NB4 (cell line): ENCODE measurements at places on chromosomes 3 and 15.

DNA sequence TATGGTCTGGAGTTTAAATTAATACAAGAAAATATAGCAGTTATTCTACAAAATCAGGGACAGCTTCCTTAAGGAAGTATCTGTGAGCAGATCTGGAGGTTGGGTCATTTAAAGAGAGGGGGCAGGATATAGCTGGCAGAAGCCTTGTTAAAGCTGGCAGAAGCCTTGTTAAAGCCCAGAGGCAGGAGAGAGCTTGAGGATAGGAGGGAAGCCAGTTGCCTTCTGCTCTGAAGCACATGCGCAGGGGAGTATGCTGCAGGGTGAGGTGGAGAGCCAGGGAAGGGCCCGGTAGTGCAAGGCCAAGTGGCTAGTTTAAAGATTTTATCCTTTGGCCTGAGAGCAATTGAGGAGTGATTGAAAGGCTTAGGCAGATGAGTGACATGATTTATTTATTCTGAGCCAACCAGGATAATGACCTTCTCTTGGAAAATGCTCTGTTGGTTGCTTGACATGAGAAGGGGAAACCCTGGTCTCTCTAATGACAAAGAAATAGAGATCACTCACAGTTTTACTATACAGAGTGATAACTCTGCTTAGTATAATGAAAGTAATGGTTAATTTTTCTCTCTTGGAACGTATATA lies 3.9 kb downstream of the EAF1 start:
- no peak for DNase-seq

DNA sequence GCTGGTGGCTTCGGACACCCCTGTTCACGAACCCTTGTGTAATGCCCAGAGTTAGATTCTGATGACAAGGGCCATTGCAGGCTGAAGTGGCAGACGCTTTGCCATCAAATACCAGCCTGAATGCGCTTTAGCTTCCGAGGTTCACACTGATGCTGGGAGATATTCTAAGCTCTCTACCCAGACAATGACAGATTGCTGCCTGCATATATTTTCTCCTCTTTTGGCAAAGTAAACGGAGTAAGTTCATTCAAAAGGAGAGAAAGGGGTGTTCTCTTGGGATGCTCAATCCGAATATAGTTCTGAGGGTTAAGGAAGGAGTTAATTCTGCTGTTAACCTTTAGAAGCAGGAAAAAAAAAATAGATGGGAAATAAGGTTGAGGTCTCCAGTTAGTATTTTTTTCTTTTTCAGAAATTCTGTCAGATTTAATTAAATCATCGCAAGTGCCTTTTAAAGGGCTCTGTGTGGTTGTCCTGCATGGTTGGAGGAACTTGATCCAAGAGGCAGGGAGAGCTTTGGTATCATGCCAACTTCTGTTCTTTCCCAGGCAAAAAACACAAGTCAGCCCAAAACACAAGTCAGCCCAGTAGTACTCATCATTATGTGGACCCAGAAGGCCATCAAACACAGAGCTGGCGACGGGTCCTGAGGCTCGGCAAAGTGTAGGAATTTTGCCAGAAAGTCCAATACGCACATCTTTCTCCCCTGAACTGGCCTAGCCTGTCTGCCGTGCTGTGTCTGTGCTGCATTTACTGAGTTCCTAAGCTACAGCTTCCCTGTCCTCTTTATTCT lies 70.9 kb upstream of the ST8SIA2 start:
- no peak for DNase-seq

GRCh38 chr3:195803289-195803908 lies 8.3 kb downstream of the MUC4 start:
- DNase-seq, result no peak

DNA sequence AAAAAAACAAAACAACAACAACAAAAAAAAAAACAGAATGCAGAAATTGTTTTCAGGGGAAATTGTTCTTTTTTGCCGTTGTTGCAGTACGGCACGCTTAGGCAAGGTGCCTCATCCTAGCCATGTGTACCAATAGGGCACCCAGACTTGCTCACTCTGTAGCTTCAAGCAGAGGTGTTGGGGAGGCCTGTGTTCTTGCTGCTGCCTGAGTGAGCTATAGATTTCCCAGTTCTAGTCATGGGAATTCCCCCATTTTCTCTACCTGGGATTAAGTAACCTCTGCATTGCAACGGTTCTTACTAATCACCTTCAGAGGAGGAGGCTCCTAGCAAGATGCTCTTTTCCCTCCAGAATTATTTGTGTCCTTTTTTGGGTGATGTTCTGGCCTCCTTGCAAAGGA lies 12.9 kb upstream of the PARL start:
- DNase-seq, result no peak

DNA sequence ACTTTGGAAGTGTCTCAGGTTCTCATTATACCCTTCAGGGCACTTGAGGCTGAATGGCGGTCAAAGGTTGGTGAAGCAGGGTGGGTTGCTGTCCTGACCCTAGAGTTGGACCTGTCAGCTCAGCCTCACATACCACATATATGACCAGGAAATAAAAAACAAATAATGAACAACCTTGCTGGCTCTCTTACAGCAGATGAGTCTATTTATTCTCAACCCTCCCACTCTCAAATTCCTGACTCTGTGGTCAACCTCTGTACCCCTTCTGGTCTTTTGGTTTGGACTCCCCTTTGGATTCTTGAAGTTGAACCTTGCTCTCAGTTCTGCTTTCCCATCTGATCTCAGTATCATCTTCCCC lies 16.9 kb downstream of the PPP2R3A start:
- no peak for DNase-seq
